ENCODE measurements at places on chromosomes 3 and 15. TPM values are rescaled to one million over a fixed set of nuclear protein-coding genes. Genes with fewer than 3 reads are reported as not detected.

Gene ST8SIA2
- 0.32 TPM for total RNA-seq

Gene RLBP1
- total RNA-seq: 0.76 TPM

Gene MUC4
- 0.73 TPM for total RNA-seq

Gene GOLGA8Q
- 0.65 TPM for total RNA-seq

Gene GOLGA8M
- total RNA-seq: not detected

Gene KY
- 1.3 TPM for total RNA-seq

Gene CISH
- 5.2 TPM for total RNA-seq

Gene GOLGA8S
- not detected for total RNA-seq

Gene GRIP2
- total RNA-seq: 27.2 TPM

Gene ERICH6
- 1.0 TPM for total RNA-seq

Gene LYSMD4
- 22.9 TPM for total RNA-seq

Gene FETUB
- not detected for total RNA-seq

Gene GOLGA8G
- 0.83 TPM for total RNA-seq

Gene THOC7
- total RNA-seq: 54.1 TPM

Gene HRH1
- total RNA-seq: 0.11 TPM

Gene ADAMTSL3
- total RNA-seq: 0.18 TPM

Gene TRIM42
- total RNA-seq: 0.18 TPM

Gene EPHA3
- 36.0 TPM for total RNA-seq

Gene PDZRN3
- total RNA-seq: 24.8 TPM

Gene KLHL40
- total RNA-seq: not detected

Gene MYO5C
- 0.44 TPM for total RNA-seq

Gene SERPINI1
- total RNA-seq: 0.26 TPM

Gene MNS1
- total RNA-seq: 3.4 TPM

Gene EFCAB12
- total RNA-seq: 1.1 TPM

Gene HOMER2
- 10.4 TPM for total RNA-seq

Gene SMAD6
- 30.7 TPM for total RNA-seq

Gene GTPBP8
- total RNA-seq: 23.3 TPM

Gene PTX3
- total RNA-seq: 4.5 TPM

Gene GPR15
- total RNA-seq: 0.35 TPM

Gene LYZL4
- total RNA-seq: not detected

Gene B4GALT4
- total RNA-seq: 13.1 TPM

Gene SOX14
- 5.6 TPM for total RNA-seq

Gene ADAMTS9
- total RNA-seq: 8.7 TPM

Gene LRRC49
- 4.2 TPM for total RNA-seq

Gene PROK2
- not detected for total RNA-seq
